ENCODE measurements at places on chromosomes 6 and 20. TPM values are rescaled to one million over a fixed set of nuclear protein-coding genes. Genes with fewer than 3 reads are reported as not detected.

The GTSF1L gene
- not detected for total RNA-seq

The ADGRB3 gene
- total RNA-seq = 0.20 TPM

The RBPJL gene
- total RNA-seq = not detected

The MUC22 gene
- 0.88 TPM for total RNA-seq

The FUT9 gene
- total RNA-seq = not detected

The OPRL1 gene
- 0.12 TPM for total RNA-seq

The OR2B2 gene
- not detected for total RNA-seq

The HLA-DQA2 gene
- 0.80 TPM for total RNA-seq

The ZHX3 gene
- 21.1 TPM for total RNA-seq

The GNAS-AS1 gene
- total RNA-seq = 0.64 TPM

- ATAC-seq = no peak
These were observed 42.8 kb downstream of the MYO6 start for GRCh38 chr6:75791881-75792280.

GRCh38 chr6:25254671-25255070 lies 24.5 kb upstream of the CARMIL1 start:
- ATAC-seq = no peak

GRCh38 chr6:167846997-167847606 lies 20.4 kb downstream of the AFDN start:
- no peak for ATAC-seq

GRCh38 chr20:62795023-62795761 lies 1.1 kb upstream of the MRGBP start:
- ATAC-seq = no peak

GRCh38 chr20:1945660-1946059 lies 48.2 kb downstream of the PDYN start:
- no peak for ATAC-seq

DNA sequence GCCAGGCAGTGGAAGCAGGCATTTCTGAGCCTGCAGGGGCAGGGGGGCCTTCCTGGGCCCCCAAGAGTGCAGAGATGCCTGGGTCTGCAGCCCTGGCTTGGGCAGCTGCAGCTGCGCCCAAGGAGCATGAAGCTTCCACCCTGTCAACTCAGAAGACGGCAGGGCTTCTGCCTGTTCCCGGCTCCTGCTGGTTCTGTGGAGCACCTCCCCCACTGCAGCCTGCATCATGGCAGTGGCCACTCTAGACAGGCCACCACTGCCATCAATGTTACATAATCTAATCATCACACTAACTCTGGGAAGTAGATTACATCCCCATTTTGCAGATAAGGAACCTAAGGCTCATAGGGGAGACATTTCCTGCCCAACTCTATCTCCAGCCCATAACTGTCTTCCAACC lies 21.1 kb upstream of the TOP1 start:
- no peak for ATAC-seq

DNA sequence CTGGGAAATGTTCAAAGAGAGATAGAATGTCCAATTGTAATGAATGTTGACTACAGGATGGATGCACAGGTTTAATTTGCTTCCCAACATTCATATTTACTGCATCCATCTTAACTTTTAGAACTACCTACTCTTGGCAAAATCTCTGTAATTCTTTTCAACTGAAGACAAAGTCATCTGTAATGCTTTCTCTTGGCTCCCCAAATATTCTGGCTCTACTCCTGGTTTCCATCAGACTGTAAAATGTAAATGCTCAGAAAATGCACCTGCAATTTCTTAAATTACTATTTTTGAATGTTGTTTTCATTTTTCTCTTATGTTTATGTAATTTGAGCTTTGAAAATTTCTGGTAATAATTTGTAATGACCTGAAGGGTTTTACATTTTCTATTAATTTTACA lies 480.8 kb upstream of the IMPG1 start:
- no peak for ATAC-seq

DNA sequence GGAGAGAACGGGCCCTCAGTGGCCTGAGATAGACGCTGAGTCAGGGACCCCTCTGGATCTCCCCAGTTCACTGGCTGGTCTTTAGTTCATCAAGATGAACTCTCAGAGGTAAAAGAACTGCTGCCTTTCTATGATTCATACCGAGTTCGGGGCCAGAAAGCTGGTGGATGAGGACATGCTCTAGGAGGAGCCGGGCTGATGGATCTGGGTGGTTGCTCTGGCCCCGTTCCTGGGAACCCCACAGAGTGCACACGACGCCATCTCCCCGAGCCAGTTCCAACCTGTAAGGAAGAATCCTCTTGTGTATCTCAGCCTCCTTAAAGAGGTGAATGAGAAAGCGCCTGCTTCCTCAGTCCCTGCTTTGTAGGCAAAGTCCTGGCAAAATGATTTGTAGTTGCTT lies 142.6 kb upstream of the PDE10A start:
- no peak for ATAC-seq

DNA sequence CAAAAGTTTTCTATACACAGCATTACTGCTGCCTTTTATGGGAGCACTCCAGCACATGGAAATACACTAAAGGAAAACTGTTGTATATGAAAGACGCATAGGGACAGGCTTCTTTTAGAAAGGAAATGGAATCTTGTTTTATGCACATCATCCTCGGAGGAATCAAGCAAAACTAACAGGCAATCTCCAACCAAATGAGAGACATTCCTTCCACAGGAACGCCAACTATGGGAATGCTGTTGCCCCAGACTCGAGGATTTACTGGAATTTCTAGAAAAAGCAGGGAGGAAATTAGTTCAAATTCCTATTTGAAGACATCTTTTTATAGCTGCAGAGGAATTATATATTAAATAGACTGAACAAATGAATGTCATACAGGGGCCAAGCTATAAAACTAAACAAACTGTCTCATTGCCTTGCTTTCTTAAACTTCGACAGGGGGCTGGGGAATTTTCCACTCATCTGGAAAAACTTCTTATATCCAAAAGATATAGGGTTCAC lies 52.2 kb downstream of the LYRM4 start:
- no peak for ATAC-seq

DNA sequence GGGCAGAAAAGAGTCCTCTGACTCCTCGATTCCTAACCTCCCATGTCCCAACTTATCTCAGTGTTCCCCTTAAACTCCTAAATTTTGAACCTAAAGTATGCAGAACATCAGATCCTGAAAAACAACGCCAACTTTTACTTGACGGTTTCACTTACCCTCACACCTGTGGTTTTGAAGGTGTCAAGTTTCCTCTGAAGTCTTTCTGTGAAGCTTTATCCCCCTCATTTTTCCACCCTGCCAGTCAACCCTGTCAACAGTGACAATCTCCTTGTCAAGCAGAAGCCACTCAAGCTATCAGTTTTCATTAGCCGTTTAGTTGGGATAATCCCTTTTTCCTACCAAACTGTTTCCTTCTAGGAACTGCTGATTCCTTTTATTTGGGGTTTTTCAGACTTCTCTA lies 245.4 kb upstream of the PREP start:
- ATAC-seq = no peak

DNA sequence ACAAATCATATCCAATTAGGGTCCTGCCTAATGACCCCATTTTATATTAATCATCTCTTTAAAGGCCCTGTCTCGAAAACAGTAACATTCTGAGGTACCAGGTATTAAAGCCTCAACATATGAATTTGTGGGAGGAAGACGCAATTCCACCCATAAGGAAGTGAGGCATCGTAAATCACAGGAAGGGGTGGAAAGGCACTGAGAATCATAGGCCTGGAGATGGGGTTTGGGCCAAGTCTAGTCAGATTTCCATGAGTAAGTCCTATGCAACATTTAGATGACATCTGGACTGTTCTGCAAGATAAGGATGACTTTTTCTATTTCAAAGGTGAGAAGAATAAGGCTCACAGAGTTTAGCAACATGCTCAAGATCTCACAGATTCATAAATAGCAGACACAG lies 534.0 kb downstream of the KHDRBS2 start:
- ATAC-seq = no peak

GRCh38 chr20:61685462-61685861 lies 380.2 kb downstream of the TAF4 start:
- no peak for ATAC-seq

DNA sequence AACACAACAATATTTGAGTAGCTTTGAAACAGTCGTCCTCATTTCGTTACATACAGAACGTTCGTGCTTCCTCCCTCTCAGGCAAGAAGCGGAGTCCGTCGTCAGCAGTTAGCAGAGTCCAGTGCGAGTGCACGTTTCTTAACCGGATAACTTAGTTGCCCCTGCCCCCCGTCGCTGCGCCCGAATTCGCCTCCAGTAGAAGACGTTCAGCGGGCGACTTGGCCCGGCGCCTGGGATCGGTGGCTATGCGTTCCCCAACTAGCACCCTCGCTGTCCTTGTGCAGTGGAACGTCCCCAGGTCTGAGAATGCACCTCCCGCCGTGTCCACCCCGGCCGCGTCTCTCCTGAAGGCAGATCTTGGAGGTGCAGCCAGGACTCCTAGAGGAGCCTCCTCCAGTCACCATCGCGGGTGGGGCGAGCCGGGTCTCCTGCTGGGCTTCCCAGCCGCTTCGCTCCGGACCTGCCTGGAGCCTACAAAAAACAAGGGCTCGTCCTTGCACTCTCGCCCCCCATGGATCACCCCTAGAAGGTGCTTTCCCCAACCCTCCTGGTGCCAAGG lies 910 bp upstream of the PCSK2 start:
- no peak for ATAC-seq

GRCh38 chr6:167571550-167571949 lies 246.7 kb downstream of the TTLL2 start:
- no peak for ATAC-seq
